ENCODE measurements at places on chromosomes 1 and 21.

DNA sequence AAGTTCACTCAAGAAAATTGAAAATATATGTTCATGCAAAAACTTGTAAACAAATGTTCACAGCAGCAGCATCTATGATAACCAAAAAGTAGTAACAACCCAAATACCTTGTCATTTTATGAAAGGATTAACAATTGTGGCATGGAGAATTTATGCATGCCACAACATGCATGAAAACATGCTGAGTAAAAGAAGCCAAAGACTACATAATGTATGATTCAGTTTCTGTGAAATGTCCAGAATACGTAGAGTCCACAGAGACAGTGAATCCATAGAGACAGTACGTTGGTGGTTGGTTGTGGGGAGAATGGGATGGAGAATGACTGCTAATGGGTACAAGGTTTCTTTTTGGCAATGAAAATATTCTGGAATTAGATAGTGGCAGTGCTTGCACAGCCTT is 148.7 kb downstream of the MAST2 start:
- no peak for DNase-seq

DNA sequence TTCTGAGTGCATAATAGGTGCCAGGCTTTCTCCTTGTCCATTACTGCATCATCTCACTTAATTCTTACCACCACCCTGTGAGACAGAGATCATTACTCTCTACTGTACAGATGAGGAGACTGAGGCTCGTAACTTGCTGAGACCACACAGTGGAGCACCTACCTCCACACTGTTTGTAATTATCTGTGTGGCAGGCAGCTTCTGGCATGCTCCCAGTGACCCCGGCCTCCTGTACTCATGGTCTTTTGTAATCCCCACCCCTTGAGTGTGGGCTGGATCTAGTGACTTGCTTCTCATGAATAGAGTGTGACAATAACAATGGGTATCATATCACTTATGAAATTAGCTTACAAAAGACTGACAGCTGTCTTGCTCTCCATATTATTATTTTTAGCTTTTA is 407.3 kb downstream of the MATN1 start:
- no peak for DNase-seq

DNA sequence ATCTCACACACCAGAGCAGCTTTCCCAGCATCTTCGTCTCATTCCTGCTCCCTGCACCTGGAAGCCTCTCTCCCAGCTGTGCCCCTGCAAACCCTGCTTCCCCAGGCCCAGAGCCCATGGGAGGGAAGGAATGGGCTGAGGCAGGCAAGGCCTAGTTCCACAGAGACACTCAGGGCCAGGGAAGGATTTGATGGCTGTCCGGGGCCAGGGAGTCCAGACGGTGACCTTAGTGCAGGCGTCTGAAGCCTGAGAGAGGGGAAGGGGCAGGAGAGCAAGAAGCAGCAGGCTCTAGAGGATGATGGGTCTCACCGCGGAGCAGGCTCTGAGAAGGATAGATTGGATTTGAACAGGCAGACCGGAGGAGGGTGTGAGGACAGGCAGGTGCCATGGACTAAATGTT is 22.2 kb upstream of the TNNI1 start:
- DNase-seq, result no peak

GRCh38 chr1:157156058-157156541 is 17.9 kb upstream of the ETV3 start:
- DNase-seq, result peak; percentile 43

DNA sequence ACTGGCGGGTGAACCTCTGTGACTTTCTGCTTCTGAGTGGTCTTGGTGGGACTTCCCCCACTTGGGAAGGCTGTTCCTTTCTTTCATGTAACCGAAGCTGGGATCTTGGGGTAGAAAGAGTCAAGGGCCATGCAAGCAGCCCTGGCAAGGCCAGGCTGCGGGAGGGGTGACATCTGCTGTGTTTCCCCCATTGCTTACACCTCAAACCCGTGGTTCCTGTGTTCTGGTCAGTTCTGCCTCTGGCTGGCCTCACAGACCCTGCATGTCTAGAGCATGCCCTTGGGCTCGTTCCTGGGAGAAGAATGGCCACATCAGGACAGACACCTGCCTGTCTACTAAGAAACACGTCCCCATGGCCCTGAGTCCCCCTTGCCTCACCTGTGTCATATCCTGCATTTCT is 207.7 kb downstream of the DYRK1A start:
- DNase-seq, result no peak

DNA sequence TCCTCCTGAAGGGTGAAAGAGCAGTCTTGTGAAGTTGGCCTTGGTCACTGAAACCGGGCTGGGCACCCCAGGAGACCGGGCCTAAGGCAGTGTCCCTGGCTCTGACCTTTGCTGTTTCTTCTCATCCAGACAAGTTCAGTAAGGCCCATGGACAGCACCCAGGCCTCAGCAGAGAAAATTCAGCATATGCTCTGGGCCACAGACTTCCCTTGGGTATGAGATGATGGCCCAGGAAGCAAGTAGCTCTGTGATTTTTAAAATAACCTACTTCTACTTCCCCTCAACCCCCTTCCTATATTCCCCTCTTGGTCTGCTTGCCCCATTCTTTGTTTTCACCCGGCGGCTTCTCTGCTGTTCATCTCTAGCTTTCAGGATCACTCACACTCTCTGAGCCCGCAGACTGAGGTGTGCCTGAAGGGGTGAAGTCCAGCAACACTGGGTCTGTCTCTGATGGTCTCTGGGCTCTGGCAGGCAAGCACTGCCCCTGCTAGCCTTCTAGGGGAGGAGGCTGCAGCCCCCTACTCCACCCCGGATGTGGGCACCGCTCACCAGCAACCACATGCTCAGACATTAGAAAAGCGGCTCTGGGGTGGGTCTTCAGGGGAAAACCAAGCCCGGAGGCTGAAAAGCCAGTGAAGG is 2.9 kb upstream of the GPR25 start:
- no peak for DNase-seq
